ENCODE measurements at places on chromosomes 2 and 18.

GRCh38 chr18:42028247-42028832 is 73.3 kb downstream of the PIK3C3 start:
- H3K4me3 ChIP-seq: no peak overlapping the region
- H3K27ac ChIP-seq: no peak overlapping the region
- no peaks in the 10 kb centered on the region for H3K4me1 ChIP-seq
- no peaks in the 10 kb centered on the region for H3K36me3 ChIP-seq

GRCh38 chr2:68970566-68971265 is 3.7 kb upstream of the GKN1 start:
- no peaks in the 10 kb centered on the region for H3K4me1 ChIP-seq
- no peak for ATAC-seq
- H3K36me3 ChIP-seq: no peaks in the 10 kb centered on the region
- H3K27me3 ChIP-seq: no peaks in the 10 kb centered on the region
- no peak overlapping the region for H3K4me3 ChIP-seq

DNA sequence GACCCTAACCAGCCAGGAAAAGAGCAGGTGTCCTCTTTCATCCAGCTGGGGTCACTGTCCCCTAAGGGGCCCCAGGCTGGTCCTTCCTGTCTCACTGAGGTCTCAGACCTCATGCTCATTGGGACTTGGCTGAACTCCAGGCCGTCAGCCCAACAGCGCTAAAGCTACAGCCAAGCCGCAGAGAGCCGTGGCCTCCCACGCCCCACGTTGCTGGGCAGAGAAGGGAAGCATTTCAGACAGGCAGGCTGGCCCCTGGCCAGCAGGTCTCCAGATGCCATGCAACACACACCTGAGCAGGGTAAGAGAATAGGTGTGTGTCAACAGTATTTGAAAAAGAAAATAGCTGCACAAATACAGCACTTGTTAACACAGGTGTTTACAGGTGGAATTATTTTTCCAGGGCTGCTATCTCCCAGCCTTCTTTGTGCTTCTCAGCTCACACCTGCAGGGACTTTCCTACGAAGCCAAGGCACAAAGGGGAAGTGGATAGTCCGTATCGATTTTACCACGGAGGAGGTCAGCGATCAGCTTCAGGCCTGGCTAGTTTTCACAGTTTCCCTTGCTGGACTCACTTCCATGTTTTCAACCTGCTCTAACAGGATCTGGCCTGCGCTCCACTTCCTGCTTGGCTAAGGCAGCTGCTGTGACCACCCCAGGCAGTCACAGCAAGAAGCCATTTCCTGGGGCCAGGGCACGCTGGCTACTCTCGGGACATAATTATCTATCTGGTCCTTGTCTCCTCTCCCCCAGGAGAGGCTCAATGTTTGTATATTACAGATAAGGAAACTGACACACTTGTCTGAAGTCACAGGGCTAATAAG is 156.1 kb upstream of the ID2 start:
- H3K27me3 ChIP-seq: no peaks in the 10 kb centered on the region
- H3K27ac ChIP-seq: no peak overlapping the region
- H3K36me3 ChIP-seq: no peaks in the 10 kb centered on the region
- no peaks in the 10 kb centered on the region for H3K4me1 ChIP-seq
- no peak overlapping the region for H3K4me3 ChIP-seq

GRCh38 chr18:73950116-73950700 is 197.4 kb downstream of the FBXO15 start:
- H3K27me3 ChIP-seq: no peaks in the 10 kb centered on the region
- ATAC-seq: no peak
- H3K27ac ChIP-seq: no peak overlapping the region
- H3K4me3 ChIP-seq: no peak overlapping the region
- no peaks in the 10 kb centered on the region for H3K4me1 ChIP-seq

DNA sequence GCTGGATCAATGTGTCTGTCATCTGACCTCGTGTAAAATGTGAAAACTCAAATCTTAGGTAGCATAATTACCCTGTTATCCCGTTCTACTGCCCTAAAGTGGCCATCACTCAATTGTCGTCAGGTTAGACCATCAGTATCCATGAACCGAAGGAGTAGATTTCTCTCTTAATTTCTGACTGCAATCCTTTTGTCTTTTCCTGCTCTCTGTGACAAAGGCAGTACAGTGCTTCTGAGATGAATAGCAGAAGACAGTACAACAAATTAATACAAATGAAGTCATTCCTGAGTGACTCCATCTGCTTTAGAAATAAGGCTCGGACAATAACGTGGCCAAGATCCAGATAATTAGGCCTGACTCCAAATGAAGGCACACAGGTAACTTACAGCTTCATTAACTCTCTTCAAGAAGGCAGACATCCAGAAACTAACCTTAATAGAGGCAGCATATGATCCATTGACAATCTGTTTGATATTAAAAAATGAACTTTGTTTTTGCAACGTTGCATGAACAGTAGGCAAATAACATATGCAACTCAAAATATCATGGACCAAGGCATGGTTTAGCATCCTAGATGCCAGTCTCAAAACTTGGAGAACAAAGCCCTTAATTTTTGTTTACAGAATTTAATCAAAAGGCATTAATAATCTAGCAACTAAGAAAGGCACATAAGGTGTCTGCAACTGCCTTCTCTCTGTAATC is 96.7 kb upstream of the CDH20 start:
- no peaks in the 10 kb centered on the region for H3K36me3 ChIP-seq
- H3K4me1 ChIP-seq: no peaks in the 10 kb centered on the region
- H3K27me3 ChIP-seq: no peaks in the 10 kb centered on the region
- no peak for ATAC-seq
